ENCODE measurements at places on chromosomes 2 and 18. TPM values are rescaled to one million over a fixed set of nuclear protein-coding genes. Genes with fewer than 3 reads are reported as not detected.

The SATB2 gene
- total RNA-seq: 4.9 TPM

The MAPRE3 gene
- total RNA-seq: 5.8 TPM

The DTNA gene
- total RNA-seq: 1.8 TPM

The C2orf80 gene
- not detected for total RNA-seq

The PIEZO2 gene
- 268 TPM for total RNA-seq

The VWC2L gene
- total RNA-seq: not detected

The GRHL1 gene
- total RNA-seq: 0.78 TPM

The ARHGEF4 gene
- total RNA-seq: 12.9 TPM

The CCDC195 gene
- total RNA-seq: not detected

The ADRA2B gene
- total RNA-seq: not detected

The ALPG gene
- total RNA-seq: not detected

The WNT10A gene
- total RNA-seq: not detected

The DSG4 gene
- total RNA-seq: not detected

The B3GNT7 gene
- 0.78 TPM for total RNA-seq

The KDM3A gene
- 40.1 TPM for total RNA-seq

The EFHD1 gene
- 1.3 TPM for total RNA-seq

The GTF2A1L gene
- total RNA-seq: not detected

The HES6 gene
- 0.86 TPM for total RNA-seq

The BOD1L2 gene
- total RNA-seq: not detected

The NTSR2 gene
- not detected for total RNA-seq

The LIMS2 gene
- 7.4 TPM for total RNA-seq
